Activated naive CD4-positive, alpha-beta T cell (primary cell): ENCODE measurements at places on chromosomes 3 and 15.

DNA sequence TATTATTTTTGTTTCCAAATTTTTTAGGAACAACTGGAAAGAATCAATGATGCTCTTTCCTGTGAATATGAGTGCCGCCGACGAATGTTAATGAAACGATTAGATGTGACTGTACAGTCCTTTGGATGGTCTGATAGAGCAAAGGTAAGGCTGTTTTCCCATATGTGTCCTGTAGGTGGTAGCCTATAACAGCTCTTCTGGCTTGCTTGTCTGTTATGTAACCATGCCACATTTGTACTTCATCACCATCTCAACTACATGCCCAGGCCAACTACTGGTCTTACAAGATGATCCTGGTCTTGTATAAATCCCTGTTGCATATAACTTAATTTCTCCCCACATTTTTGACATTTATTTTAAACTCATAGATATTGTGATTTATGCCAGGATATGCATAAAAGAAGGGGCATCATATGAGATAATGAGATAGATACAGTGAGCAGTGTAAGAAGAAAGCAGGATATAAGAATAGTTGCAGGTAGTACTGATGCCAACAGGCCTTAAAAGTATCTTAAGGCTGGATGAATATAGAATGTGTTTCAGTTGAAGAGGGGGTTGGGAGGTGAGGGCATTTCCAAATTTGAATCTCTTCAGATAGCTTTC lies 20.3 kb downstream of the FAM98B start:
- no peak for DNase-seq

DNA sequence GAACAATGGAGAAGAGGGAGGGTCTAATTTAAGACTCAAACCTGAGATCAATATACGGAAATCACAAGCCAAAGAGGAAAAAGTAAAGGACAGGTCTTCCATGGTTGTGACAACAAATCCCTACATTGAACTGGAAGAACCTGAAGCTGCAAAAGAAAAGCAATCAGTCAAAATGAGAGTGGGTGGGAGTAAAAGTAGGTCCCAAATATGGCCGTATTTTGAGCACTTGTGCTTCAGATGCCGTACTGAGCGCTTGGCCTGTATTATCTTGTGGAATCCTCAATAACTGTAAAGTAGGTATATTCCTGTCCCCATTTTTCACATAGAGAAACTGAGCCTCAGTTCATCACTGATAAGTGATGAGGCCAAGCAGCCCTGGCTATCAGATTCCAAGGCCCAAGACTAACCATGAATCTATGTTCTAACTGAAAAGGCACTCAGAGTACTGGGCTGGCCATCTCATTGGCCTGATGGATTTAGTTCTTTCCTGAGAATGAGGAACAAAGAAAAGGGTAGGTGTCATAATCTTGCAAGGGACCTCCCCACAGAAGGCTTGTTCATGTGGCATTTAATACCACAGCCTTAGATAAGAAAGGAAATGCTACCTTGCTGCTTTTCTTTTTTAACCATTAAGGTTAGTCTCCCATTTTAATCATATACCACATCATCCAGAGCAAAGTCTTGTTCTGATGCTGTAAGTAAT lies 52.5 kb downstream of the LRRN1 start:
- no peak for DNase-seq

DNA sequence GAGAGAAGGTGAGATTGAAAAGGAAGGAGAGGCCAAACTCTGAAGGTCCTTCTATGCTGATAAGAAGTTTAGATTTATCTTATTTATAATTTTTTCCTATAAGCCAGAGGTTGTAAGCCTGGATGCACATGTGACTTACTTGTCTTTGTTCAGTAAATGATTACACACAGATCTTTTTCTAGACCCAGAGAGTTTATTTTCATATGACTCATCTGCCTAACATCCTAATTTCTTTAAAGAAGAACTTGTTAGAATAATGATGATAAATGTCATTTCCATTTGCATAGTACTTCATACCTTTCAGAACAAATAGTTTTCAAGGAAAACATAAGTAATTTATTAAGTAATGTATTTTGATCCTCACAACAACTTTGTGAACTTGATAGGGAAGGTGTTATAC lies 434.8 kb upstream of the DPH6 start:
- no peak for DNase-seq

DNA sequence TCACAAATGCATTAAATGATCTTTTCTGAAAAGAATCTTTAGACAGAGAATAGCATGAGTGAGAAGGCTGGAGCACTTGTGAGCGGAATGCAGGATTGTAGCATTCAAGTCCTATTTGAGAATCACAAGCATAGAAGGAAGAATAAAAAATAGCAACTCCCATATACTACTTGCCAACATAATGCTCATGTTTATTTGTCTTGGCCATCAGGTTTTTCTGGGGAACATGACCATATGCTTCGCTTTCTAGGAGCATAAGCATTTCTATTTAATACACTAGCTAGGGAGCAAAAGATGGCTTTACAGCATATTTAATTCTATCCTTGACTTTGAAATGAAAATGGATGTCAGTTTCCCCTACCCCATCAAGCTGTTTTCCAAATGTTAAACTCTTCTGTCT lies 170.3 kb upstream of the MITF start:
- DNase-seq, result no peak

DNA sequence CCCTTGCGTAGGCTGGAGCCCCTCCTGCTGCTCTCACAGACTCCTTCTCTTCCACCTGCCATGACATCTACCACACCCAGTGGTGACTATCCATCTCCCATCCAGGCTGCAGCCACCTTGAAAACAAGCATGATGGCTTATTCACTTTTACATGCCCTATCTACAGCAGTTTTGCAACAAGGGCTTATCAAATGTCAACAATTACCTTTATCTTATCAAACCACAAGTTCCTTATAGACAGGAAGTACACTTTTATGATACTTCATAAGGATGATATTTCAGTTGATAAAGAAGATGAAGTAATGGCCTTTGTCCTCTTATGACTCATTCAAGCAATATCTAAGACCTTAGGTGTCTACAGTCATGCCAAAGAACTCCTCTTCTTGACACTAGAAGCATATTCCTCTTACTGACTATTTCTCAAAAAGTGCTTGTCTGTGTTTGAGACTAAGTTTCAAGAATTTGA lies 125.3 kb upstream of the SPRED1 start:
- no peak for DNase-seq

DNA sequence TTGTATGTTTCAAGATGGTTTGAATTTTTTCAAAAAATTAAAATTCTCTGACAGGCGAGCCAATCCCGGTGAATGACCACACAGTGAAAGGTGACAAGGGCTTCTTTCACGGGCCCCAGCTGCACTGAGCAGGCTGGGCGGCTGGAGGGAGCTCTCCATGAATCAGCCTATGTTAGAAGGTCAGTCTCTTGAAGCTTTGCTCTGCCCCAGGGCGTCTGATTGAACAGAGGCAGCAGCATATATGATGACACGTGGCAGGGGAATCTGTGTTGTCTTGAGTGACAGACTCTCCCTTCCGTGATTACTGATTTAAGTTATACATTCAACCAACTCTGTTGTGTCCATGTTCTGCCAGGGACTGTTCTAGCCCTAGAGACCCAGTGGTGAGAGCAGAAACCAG lies 51.5 kb downstream of the ISG20 start:
- no peak for DNase-seq

GRCh38 chr15:60829416-60829815 lies 350.5 kb upstream of the ICE2 start:
- no peak for DNase-seq

GRCh38 chr15:92968926-92969651 lies 69.0 kb downstream of the CHD2 start:
- DNase-seq, result no peak

DNA sequence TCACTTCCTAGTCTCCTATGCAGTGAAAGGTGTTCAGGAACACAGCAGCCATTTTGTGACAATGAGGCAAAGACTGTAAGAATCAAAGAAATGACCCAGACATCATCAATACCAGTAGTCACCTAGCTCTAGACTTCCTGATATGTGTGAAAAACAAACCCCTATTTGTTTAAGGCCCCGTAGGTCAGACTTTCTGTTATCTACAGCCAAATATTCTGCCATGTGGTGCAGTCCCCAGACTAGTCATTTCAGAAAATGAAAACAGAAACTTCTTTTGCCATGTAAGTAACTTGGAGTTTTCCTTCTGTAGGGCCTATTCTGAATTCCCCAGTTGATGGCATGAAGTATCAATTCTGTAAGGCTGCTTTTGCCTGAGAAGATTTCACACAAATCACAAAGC lies 181.7 kb upstream of the SNTN start:
- no peak for DNase-seq

DNA sequence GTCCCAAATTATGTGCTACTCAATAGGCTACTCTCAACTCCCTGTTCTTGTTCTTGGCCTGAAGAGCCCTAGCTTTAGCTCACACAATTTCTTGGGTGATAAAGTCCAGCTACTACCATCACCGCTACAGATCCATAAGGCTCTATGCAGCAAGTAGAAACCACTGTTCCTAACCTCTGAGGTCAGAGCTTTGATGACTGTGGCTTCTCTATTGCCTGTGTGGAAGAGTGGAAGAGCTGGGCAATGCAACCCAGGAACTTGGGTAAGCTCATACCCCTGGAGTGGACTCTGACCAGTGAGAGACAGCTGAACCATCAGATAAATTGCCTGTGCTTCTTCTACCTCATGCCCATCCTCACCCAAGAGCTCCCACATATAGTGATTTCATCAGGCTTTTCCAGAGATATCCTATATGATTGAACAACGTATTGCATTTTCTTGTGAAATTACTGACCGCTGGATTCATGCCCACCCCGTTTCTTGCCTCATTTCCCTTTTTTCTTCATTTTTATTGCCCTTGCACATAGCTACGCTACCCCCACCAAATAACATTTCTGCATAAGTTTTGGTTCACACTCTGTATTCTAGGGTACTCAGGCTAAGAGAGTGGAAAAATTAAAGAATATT lies 172.3 kb upstream of the MBNL1 start:
- no peak for DNase-seq

- DNase-seq, result no peak
Observed at GRCh38 chr3:141808586-141808985, 45.4 kb downstream of the GRK7 start.

DNA sequence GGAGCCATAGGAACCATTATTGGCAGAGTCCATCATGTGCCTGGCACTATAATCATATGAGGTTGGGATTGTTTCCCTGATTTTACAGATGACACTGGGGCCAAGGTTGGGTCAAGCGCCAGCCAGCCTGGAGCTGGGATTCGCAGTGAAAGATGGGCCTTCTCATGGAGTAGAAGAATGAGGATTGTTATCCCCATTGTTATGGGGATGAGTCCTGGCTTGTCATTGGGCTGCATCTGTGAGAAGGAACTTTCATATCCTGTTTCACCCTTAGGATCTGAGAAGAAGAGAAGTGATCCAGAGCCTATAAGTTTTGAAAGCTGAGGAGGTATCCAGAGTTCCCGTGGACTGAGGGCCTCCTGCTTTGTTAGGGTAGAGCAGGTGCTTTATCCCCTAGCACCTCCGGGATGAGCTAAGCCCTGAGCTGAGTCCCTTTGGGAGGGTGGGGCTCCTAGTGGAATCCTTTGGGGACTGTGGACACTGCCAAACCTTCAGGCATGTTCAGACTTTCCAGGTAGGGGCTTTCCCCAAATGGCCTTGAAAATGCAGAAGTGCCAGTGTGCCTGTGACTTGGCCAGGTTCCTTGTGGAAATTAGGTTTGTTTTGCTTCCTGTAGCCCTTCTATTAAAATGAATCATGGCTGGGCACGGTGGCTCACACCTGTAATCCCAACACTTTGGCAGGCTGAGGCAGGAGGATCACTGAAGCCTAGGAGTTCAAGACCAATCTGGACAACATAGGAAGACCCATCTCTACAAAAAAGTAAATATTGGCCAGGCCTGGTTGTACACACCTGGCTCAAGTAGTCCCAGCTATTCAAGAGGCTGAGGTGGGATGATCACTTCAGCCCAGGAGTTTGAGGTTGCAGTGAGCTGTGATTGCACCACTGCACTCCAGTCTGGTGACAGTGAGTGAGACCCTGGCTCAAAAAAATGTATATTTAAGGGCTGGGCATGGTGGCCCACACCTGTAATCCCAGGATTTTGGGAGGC lies 30.2 kb upstream of the BSN start:
- DNase-seq, result no peak

- no peak for DNase-seq
Observed at GRCh38 chr3:12536423-12536822, 8.9 kb downstream of the MKRN2OS start.

DNA sequence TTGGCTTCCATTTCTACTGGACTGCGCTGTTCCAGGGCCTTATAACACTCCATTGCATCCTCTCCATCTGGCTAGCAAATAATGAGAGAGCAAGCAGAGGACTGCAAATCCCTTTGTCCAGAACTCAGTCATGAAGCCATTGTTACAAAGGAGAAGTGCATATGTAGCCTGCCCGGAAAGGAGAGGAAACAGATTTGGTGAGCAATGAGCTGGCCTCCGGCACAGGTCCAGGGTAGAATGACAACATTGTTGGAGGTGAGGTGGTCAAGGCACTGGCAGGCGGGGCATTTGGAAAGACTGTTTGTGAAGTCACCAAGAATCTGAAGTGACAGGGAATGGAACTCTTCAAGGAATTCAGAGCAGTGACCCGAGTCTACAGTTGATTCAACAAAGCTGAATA lies 25.0 kb upstream of the ATP1B3 start:
- no peak for DNase-seq

DNA sequence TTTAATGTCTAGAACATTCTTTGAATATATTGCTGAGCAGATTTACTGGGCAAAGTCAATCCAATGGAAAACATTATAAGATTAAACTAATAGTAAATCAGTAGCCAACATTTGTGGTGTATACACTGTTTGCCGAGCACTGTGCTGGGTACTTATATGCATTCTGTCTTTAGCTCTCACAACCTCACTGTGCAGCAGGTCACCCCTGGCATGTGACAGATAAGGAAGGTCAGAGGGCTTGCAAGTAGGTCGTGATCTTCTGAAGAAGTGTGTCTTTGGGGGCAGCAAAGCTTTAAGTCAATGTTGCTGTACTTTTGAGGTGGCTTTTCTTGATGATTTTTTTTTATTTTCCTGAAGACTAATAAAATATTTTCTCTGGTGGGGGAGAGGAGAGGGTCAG lies 62.2 kb downstream of the TCAIM start:
- no peak for DNase-seq

DNA sequence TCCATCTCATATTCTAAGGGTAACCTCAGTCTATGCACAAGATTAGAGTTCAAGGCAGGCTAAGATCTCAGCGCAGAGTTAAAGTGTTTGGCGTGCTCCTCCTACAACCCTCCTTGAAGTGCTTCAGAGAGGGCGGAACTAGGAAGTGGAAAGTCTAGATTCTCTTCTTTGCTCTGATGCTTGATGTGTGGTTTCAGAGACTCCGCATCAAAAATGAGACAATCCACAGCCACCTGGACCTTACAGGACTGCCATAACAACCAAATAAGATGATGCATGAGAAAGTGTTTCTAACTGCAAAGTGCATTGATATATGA lies 161.3 kb upstream of the ATP11B start:
- no peak for DNase-seq
